Esophagus squamous epithelium (tissue), 5 donors: ENCODE measurements at places on chromosomes 4 and X. TPM values are rescaled to one million over a fixed set of nuclear protein-coding genes. Genes with fewer than 3 reads are reported as not detected.

Gene TCEAL4
- 48.4 TPM for total RNA-seq

Gene EDA
- total RNA-seq: 2.7 TPM

Gene CENPVL2
- total RNA-seq: not detected

GRCh38 chr4:170162416-170162815, 72.7 kb upstream of the AADAT start:
- no peak for DNase-seq

DNA sequence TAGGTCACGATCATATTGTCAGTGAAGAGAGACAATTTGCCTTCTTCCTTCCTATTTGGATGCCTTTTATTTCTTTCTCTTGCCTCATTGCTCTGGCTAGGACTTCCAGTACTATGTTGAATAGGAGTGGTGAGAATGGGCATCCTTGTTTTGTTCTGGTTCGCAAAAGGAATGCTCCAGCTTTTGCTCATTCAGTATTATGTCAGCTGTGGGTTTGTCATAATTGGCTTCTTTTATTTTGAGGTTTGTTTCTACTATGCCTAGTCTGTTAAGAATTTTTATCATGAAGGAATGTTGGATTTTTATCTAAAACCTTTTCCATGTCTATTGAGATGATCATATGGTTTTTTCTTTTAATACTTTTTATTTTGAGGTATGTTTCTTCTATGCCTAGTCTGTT, 152.3 kb upstream of the MAD2L1 start:
- DNase-seq: no peak

- no peak for DNase-seq
These were observed 5.8 kb downstream of the SRPX start for GRCh38 chrX:38214551-38215531.

- no peak for DNase-seq
These were observed 1160.1 kb downstream of the NLGN4X start for GRCh38 chrX:5068550-5068949.
